Stimulated activated naive CD8-positive, alpha-beta T cell treated with anti-CD3 and anti-CD28 coated beads, Interleukin-15, amount 100 ng/mL, for 72 hours (primary cell): ENCODE measurements at places on chromosomes 1 and 21.

- no peak for DNase-seq
Observed at GRCh38 chr1:162485236-162485635, 12.4 kb upstream of the UHMK1 start.

- no peak for DNase-seq
Observed at GRCh38 chr21:31340942-31341487, 3.0 kb downstream of the TIAM1 start.

DNA sequence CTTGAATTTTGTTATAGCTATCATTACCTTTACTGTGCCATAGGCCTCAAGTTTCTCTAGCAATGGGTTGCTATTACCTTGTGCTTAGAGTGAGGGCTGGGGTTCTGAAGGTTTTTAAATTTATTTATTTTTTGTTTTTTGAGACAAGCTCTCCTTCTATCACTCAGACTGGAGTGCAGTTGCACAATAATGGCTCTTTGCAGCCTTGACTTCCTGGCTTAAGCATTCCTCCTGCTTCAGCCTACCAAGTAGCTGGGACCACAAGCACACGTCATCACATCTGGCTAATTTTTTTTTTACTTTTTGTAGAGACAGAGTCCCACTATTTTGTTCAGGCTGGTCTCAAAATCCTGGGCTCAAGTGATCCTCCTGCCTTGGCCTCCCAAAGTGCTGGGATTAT is 41.5 kb downstream of the SNX27 start:
- DNase-seq, result no peak

DNA sequence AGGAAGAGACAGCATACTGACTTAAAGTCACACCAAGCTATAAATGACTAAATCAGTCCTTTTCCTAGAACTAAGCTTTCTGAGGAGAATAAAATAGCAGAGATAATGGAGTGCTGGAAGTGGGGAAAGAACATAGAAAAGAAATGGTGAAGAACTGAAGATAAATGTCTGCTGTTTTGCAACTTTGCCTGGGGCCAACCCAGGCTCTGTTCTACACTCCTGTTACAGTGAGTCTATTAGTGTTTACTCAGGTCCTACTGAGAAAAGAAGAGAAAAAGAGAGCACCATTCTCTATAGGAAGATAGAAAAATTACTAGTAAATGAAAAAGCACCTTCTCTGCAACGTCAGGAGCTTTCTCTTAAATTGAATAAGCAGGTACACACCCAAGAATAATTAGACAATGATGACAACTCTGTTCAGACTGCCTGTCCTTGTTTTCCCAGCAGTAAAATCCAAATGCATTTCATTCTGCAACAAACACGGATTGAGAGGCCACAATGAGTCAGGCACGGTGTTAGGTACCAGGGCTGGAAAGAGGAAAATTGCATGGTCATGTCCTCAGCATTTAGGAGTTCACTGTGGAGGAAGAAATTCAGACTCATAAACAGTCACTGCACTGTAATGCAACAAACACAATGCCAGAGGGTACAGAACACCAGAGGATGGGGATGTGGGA is 139.4 kb upstream of the CAMK1G start:
- no peak for DNase-seq
